DMS79 treated with DMSO at 0.1 percent for 48 hours (cell line): ENCODE measurements at places on chromosomes 3 and 15.

GRCh38 chr15:87916208-87916607 lies 340.3 kb downstream of the NTRK3 start:
- no peak for DNase-seq

DNA sequence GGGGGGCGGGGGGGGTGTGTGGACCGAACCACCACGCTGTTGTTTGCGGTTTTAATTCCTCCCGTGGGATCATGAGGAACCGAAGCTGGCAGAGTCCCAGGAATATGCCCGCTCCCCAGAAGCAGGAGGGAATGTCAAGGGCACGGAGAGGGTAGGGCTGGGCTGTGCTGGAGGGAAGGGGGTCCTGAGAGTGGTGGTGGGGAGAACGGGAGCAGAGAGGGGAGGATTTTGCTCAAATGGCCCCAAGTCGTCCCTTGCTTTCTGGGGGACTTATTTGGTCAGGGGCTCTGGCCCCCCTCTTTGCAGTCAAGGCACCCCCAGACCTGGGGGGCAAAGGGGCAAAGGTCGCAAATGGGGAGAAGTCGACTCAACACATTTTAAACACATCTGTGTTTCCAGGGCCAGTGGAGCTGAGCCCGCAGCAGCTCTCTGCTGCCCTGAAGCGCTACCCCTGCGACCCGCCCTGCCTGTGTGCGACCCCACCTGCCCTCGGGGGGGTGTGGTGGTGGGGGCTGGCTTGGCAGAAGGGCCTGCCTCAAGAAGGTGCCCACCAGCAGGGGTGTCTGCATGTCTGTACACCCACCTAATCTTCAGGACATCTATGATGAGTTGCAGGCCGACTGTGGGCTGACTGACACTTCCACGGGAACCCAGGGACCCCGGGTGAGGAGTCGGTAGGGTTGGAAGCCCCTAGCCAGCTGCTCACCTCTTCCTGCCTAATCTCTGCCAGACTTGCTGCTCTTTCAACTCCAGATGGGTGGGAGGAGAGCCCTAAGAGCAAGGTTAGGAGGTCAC lies 602 bp upstream of the ATP2B2 start:
- peak; percentile 4 for DNase-seq

- no peak for DNase-seq
Measured at GRCh38 chr15:69664572-69665571, 212.3 kb downstream of the RPLP1 start.

DNA sequence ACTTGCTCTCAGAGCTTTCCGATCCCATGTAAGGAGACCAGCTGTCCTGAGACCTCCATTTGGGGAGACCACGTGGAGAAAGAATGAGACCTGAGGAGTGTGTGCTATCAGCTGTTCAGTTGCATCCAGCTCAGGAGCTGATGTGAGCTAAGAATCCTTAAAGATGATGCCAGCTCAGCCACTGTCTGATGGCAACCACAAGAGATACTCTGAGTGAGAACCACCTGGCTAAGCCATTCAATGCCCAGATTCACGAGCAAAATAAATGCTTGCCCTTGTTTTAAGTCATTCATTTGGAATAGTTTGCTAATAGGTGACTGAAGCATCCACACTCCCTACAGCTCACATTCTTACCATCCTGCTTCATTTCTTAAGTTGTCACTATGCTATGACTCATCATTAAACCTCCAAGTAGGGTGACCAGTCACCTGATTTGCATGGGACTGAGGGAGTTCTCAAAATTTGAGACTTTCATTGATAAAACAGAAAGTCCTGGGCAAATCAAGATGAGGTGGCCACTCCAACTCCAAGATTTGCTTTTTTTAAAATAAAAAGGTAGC lies 56.4 kb downstream of the SPTSSB start:
- DNase-seq = no peak

DNA sequence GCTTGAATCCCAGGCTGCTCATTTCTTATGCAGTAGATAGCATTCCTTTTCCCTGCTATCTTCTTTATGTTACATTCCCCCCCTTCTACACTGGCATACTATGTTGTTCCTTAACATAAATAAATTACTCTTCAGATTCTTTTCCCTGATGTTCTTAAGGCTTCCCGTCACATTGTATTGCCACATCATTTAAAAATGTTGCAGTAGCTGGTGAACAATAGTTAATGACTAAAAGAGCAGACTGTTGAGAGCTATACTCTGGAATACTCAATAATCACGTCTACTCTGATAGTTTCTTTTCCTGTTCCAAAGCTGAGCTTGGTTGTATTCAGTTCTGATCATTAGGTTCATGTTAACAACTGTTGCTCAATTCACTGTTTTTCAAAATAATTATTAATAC lies 219.9 kb downstream of the CHST2 start:
- DNase-seq = no peak

- no peak for DNase-seq
Measured at GRCh38 chr3:116007000-116007399, 383.7 kb downstream of the GAP43 start.

DNA sequence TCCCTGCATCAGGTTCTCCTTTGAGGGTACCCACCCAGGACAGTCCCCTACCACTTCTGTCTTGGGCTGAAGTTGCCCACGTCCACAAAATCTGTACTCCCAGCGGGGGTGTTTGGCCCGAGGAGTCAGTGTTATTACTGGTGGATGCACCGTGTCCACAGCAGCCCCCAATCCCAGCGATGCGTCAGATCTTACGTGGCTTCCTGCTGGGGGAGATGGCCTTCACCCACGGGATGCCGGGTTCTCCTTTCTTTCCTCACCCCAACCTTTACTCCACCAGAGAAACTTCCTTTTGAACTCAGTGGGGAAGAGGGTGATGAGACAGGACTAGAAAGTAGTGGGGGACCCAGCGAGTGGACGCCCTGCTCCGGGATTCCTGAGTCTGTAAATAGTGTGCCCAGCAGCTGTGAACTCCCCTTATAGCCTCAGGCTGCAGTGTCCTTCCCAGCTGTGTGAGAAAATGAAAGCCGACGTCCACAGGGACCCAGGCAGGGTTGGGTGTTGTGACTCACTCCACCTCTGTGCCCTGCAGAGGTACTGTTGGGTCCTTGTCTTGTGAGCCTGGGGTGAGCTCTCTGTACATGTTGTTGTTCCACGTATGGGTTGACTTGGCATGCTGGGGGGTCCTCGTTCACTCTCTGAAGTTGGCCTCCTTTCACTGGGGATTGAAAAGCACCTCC lies 31.5 kb downstream of the CRTAP start:
- no peak for DNase-seq

- DNase-seq = no peak
Measured at GRCh38 chr15:95019907-95020306, 788.5 kb downstream of the MCTP2 start.

GRCh38 chr15:99019558-99020540 lies 12.3 kb upstream of the PGPEP1L start:
- DNase-seq = no peak

DNA sequence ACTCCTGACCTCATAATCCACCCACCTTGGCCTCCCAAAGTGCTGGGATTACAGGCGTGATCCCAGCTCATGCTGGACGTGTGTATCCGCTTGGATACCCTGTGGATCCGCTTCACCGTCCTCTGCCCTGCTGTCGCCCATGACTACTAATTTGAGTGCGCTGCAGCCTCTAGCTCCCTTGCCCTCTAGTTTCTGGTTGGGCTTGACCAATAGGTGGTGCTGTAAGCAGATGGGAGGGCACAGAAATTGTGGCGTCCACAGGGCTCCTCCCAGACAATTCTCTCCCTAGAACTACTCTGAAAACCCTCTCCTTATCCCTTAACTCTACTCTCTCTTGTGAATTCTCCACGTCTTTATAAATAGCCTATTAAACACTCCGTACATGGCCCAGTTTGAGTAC lies 36.2 kb downstream of the ZPLD1 start:
- no peak for DNase-seq
